Right lobe of liver (tissue), 6 donors: ENCODE measurements at places on chromosomes 1 and 21. TPM values are rescaled to one million over a fixed set of nuclear protein-coding genes. Genes with fewer than 3 reads are reported as not detected.

DNA sequence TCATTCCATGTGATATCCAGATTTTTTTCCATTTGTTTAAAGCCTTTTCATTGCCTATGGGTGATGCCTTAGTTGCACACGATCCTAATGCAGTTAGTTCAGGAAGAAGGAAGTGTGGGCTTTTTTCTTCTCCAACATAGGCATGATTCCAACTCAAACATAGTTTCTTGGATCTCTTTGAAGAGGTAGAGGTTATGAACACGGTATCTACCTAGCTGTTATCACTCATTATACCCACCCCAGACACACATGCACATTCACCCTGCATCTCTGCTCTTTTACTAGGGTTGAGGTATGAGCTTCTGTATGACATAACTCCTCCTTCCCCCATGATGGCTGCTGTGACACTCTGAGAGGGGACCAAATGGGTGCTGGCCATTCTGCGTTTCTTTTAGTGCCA, 122.1 kb upstream of the ZNF648 start:
- no peak for DNase-seq

The SFN gene
- 2.2 TPM for total RNA-seq

The C1orf53 gene
- 5.4 TPM for total RNA-seq

- no peak for DNase-seq
These were observed 135.5 kb downstream of the TGFB2 start for GRCh38 chr1:218480588-218481099.

- DNase-seq, result no peak
These were observed 46.5 kb upstream of the COL6A2 start for GRCh38 chr21:46051379-46051770.

DNA sequence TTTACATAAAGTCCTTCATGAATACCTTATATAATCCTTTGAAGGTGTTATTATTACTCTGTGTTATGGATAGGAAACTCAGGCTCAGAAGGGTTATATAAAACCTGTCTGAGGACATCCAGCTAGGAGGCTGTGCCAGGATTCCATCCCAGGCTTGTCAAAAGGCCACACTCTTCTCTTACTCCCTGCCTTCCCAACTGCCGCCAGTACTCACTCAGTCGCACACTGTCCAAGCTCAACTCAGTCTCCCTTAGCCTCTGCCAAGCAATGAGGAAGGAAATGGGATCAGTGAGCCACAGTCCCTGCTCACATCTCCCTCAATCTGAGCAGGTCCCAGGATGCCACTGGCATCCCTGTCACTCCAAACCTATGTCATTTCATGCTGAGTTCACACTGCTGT, 94.4 kb downstream of the NAV1 start:
- DNase-seq, result no peak

DNA sequence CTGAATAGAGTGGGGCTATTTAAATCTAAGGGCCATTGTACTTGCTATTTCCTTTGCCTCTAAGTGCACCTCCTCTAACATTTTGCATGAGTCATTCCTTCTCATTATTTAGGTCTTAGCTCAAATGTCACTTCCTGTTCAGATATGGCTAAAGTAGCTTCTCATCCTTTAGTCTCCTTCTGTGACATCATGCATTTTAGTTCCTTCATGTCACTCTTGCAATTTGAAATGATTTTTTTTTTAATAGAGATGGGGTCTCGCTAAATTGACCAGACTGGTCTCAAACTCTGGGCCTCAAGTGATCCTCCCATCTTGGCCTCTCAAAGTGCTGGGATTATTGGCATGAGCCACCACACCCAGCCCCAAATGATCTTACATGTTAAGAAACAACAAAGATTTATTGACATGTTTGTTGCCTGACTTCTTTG, 6.6 kb downstream of the TBX19 start:
- DNase-seq, result no peak

- DNase-seq, result no peak
These were observed 4.0 kb downstream of the AKR7A2 start for GRCh38 chr1:19307794-19308508.

The HLX gene
- total RNA-seq, result 6.5 TPM

GRCh38 chr1:172926070-172926469, 124.7 kb downstream of the TNFSF18 start:
- no peak for DNase-seq

The ECM1 gene
- 15.7 TPM for total RNA-seq

DNA sequence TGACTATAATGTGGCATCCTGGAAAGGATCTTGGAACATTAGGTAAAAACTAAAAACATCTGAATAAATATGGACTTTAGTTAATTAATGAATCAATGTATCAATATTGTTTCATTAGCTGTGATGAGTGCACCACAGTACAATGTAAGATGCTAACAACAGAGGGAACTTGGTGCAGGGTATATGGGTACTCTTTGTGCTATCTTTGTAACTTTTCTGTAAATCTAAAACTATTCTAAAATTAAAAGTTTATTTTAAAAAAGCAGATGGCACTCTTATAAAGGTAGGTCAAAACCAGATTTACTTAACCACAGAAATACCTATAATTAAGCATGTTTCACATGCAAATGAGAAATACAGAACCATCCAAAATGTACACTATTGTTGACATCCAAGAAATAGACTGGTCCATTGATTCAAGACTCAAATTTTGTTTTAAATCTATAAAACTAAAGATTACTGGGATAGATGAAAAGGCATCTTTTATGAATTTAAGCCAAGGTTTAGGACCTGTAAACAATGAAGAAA, 38.4 kb downstream of the ACBD3 start:
- no peak for DNase-seq

DNA sequence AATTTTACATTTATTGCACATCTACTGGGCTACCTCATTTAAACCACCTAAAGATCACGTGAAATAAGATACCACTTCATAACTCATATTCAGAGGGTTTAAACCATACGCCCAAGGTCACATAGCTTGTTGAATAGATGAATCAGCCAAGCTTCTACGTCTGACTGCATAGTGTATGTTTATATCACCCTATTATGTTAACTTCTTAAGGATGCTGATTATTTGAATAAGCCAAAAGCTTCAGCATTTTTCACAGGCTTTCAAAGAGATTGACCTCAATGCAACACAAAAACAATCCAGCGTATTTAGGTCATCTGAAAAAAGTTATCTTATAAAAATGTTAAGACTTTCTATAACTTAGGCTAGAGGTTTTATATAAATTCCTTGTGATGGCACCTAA, 373.8 kb downstream of the TGFB2 start:
- no peak for DNase-seq

DNA sequence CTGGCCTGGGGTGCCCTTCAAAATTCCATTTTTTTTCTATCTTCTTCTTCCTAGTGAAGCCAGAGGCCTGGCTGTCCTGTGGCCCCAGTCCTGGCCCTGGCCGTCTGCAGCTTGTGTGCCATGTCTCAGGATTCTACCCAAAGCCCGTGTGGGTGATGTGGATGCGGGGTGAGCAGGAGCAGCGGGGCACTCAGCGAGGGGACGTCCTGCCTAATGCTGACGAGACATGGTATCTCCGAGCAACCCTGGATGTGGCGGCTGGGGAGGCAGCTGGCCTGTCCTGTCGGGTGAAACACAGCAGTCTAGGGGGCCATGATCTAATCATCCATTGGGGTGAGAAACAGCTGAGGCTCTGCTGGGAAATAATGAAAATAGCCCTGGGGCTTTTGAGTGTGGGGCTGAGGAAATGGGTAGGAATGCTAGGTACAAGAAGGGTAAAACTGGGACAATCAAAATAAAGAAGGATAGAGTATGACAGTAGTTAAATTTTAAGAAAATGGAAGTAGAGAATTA, 2.1 kb downstream of the CD1E start:
- DNase-seq, result no peak

- DNase-seq, result no peak
These were observed 151.5 kb downstream of the SMYD3 start for GRCh38 chr1:246355411-246356230.

DNA sequence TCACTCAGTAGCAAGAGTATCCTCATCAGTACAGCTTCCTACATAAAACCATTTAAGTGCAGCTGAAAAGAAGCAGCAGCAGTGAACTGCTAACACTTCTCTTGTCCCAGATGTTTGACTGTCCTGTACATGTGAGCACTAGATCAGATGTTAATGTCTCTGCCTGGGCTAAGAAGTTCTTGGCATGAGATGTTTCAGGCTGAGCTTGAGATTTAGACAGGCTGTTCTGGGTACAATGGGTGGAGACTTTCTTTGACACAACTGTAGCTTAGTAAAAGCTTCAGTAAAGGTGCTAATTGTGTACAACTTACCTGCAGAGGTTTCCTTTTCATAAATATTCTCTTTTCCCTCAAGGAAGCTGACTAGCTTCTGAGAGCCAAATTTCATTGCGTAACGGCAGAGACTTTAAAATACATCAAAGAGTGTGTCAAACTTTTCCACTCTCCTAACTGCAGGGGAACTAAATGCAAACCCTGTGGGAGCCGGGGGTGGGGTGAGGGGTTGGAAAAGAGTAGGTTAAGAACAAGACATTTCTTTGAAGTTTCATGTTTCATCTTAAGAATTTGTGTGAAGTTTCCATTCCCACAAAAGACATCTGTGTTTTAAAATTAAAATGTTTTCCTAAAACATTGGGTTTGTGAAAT, 82.1 kb upstream of the CCDC190 start:
- DNase-seq, result no peak

DNA sequence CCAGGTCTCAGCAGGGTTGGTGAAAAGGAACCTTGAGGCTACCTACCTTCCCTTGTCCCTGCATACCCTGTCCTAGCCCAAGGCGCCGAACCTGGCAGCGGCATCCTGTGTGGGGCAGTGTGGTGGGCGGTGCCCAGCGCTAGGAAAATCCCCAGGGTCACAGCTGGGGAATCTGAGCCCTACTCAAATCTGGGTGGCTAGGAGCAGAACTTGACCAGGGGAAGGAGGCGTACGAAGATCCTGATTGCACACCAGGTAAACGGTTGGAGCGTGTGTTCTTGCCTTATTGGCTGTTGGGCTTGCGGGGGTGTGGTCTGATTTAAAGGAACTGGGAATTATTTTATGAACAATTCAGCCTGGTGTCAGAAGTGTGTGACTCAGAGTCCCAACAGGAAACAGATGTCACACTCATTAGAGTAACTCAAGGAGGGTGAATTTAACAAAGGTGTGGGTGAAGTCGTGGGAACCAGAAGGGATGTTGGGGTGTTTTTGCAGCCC, 118.6 kb downstream of the LRIG2 start:
- no peak for DNase-seq

DNA sequence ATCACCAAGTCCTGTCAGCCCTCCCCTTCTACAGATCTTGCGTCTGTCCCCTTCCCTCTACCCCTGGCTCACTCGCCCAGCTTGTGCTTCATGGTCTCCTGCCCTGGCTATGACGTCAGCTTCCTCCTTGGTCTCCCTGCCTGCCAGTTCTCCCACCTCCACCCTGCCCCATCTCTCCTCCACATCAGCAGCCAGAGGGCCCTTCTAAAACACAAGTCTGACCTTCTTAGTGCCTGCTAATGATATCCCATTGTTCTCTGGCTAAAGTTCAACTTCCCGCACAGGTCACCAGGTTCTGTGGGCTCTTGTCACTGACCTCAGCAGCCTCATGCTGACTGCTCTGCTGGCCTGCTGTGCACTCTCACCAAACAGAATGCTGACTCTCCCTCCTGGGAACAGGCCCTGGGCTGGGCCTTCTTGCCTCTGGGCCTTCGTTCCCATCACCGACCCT, 24.7 kb upstream of the MYCL start:
- DNase-seq, result peak; percentile 79

The ANKRD35 gene
- 1.8 TPM for total RNA-seq

DNA sequence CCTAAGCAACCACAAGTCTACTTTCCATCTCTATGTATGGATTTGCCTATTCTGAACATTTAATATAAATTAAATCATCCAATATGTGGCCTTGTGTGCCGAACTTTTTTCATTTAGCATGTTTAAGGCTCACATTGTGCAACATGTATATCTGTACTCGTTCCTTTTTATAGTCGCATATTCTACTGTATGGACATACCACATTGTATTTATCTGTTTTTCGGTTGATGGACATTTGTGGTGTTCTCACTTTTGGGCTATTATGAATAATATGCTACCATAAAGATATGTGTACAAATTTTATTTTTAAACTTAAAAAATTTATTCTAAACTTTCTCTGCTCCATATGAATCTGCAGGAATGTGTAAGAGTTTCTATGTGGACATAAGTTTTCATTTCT, 13.0 kb downstream of the ZYG11A start:
- DNase-seq, result no peak

DNA sequence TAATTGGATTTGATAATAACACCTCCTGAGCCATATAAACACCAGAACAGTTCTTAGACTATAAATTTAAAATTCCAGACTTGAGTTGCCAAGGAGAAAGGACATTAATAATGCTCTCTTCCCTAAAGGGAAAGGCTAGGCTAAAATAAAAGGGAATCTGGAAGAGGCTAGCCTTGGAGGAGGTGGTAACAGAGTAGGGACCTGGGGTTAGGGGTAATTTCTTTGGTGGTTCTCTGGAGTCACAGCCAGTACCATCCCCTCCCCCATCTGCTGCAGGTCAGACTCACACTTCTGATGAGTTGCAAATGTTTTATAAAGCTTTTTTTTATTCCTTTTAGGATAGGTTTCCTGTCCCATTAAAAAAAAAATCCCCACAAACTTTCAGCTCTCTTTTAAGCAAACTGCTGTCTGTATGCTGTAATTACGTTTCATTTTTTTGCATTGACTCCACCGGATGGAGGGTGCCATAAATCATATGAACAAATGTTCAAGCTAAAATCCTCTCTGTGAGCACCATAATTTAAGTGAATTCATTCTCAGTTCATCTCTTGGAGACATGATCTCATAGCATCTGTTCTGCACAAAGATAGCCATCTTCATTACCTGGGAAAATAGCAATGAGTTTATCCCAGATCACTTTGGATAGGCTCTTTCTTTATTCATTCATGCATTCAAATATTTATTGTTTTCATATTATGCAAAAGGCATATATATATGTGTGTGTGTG, 379.6 kb downstream of the TTLL7 start:
- no peak for DNase-seq

DNA sequence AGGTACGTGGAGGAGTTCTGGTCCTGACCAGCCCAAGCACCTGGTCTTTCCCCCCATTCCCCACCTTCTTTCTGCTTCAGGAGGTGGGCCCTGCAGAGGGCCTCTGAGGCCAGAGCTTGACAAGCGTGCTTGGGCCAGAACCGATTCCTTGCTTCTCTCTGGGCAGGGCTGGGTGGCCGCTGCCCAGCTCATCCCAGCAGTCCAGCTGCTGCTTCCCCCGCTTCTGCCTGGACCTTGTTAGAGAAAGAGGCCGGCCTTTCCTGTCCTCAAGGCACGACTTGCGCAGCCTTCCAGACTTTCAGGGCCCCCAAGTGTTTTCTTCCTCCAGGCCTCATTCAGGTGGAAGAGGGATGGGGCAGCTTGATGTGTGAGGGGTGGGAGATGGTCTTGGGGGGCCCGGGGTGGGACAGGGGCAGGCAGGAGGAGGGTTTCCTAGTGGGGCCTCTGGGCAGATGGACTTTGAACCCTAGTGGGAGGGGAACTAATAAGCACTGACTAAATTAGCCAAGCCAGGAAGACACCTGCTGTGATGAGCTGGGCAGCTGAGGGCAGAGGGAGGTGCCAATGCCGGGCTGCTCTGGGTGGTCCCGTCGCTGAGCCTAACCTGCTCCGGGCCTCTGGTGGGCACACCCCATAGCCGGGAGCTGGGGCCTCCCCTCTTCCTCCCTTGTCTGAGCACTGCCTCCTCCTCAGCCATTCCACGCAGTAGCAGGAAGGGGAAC, 36.5 kb downstream of the ARHGEF10L start:
- DNase-seq, result no peak
